RKO (cell line): ENCODE measurements at places on chromosomes 11 and 22.
A peak's percentile ranks its signal among the peaks of the same experiment; 100 is the strongest.

GRCh38 chr11:859394-860131 is 16.9 kb downstream of the TSPAN4 start:
- DNase-seq: no peak

DNA sequence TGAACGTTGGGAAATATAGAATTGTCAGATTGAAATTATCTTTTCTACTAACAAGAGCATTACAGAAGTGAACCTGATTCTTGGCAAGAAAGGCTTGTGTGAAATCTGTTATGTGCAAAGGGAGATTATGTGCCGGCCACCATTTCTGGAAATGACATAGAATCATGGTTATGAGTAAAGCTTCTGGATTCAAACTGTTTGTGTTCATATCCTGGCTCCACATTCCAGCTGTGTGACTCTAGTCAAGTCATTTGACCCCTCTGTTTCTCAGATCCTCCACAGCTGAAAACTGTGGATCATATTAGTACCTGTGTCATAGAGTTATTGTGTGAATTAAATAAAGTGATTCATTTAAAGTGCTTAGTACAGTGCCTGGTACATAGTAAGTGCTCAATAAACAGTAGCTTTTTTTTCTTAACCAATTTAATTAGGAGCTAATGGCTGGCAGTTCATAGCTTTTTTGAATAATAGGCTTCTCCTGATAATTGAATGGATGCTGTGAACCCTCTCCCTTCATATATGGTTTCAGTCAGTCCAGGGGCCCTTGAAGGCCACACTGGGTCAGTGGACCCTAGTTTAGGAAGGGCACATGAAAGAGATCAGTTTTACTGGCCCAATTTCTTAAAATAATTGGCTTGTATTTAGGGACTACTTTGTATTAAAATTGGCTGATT is 34.6 kb downstream of the EHF start:
- peak; percentile 64 for DNase-seq

- DNase-seq: no peak
Measured at GRCh38 chr22:26588729-26589366, 1.1 kb downstream of the TPST2 start.

- DNase-seq: no peak
Measured at GRCh38 chr11:78266451-78266850, 77.7 kb downstream of the USP35 start.

DNA sequence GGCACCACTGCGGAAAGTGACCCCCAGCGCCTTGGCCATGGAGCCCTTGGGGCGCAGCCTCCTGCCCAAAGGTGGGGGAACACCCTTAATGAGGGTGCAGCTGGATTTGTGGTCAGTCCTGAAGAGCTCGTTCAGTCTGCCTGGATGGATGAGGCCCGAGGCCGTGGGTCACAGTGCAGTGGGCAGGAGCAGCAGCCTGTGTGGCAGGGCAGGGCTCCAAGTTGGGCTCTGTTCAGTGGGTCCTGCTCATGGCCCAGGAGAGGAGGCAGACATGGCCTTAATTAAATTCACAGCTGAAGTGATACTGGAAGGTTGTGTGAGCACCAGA is 33.3 kb downstream of the FAM83F start:
- DNase-seq: no peak

GRCh38 chr22:29202212-29203192 is 3.2 kb upstream of the EMID1 start:
- DNase-seq: no peak

- DNase-seq: no peak
Measured at GRCh38 chr11:125235071-125235471, 70.5 kb downstream of the PKNOX2 start.

DNA sequence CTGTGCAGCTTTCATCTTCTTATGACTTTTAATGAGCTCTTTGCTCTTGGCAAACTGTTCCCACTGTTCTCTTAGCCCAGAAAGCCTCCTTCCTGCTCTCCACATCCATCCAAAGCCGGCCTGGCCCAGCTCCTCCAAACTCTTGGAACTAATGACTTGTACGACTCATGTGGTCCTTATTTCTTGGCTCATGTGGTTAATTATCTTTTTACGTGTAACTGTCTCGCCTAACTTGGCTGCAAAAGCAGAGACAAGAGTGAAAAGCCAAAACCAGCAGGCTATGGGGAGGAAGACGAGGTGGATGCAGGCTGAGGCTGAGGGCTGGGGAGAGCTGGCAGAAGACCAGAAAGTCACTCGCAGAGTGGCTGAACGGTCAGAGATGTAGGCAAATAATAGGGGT is 5.5 kb downstream of the CSNK2A3 start:
- DNase-seq: no peak

DNA sequence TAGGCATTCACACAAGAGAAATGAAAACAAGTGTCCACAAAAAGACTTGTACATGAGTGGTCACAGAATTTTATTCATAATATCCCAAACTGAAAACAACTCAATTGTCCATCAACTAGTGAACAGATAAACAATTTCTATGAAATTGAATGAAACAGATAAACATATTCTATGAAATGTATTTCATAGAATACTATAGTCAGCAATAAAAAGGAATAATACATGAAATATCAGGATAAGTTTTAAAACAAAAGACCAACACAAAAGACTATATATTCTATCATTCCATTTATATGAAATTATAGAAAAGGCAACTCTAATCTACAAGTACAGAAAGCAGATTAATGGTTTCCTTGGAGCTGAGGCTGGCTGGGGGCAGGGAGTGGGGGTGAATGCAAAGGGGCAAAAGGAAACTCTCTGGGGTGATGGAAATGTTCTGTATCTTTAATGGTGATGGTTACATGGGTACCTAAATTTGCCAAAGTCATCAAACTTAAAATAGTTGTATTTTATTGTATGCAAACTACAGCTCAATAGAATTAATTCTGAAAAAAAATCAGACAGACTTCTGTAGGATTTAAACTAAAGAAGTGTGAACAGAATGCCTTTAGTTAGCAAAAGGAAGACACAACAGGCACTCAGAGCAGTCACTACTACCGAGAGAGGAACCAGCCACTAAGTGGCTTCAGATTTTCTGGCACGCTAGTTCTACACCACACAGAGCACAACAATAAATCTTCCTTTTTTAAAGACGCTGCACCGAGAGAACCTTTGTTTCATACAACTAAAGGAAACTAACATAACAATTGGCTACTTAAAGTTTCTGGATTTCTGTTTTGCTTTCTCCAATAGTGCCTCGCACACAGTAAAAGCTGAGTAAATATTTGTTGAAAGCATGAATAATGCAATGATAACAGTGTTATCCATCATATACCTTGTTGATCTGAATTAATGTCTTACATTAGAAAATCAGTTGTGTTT is 15.4 kb downstream of the CCDC34 start:
- DNase-seq: no peak

DNA sequence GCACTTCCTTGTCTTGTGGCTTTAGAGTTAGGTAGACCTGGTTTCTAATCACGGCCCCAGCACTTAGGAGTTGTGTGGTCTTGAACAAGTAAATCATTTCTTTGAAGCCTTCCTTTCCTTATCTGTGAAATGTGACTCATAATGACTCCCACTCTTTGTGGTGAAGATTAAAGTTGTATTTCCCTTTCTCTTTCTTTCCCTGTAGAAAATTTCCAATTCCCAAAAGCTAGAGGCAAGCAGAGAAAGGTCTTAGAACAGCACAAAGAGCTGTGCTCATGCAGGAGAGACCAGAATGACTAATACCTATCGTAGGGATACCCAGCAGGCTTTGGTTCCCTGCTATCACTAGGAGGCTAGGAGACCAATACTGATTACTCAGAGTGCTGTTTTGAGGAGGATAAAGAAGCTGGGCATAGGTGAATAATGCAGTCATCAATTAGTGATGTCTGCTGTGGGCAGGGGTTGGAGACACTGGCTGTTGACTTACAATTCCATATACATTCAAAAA is 270.7 kb upstream of the SYN3 start:
- peak; percentile 76 for DNase-seq

GRCh38 chr11:108663154-108663877 is 1.6 kb upstream of the DDX10 start:
- DNase-seq: no peak

DNA sequence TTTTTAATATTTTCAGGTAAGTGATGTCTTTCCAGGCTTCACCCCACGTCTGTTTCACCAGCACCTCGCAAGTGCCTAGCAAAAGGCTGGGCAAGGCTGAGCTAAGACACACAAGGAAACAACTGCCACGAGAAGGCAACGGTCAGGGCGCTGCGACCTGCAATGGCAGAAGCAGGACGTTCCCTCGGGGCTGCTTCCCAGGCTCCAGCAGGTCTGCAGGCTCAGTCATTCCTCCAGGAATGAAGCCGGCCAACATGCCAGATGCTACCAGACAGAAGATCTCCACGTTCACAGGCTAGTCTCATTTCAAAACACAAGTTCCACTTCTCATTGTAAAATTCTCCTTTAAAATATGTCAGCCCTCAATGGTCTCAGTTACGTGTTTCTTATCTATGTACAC is 45.5 kb downstream of the CELSR1 start:
- DNase-seq: no peak

- no peak for DNase-seq
Measured at GRCh38 chr11:11822946-11823345, 18.8 kb upstream of the USP47 start.

GRCh38 chr22:38927033-38927781 is 30.2 kb upstream of the APOBEC3A start:
- DNase-seq: no peak

GRCh38 chr22:25420925-25421904 is 143.3 kb upstream of the GRK3 start:
- DNase-seq: no peak

GRCh38 chr11:14702760-14703159 is 59.2 kb downstream of the PDE3B start:
- DNase-seq: no peak

DNA sequence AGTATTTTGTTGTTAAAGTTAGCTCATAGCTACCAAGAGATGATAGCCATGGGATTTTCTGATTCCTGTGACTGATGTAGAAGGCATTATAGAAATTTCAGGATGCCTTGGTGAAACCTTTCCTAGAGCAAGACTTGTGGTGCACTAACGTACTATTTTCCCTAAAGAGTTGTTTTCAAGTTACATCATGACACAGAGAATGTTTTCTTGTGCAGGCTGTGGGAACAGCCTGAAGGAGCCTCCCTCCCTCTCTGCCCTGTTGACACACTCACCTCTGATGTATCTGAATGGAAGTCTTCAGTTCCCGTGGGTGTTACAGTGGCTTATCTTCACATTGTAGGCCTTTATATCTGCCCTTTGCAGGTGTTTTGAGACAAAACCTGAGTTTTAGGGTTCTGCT is 121.6 kb downstream of the LDLRAD3 start:
- DNase-seq: no peak

DNA sequence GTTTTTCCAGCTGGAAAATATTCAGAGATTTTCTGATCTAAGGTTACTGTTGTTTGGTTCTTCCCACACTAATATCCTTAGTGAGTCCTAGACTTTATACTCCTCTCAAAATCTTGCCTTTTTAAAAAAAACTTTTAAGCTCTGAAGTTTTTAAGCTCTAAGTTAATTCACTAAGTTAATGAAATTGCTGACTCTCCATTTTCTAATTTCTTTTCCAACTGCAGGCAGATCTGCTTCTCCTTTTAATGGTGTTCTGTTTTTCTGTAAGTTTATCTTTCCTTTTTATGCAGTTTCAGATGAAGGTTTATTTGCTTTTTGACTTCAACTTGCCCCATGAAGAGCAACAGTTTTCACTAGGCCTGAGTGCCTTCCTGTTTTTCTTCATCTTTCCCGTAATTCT is 125.8 kb upstream of the ARHGAP42 start:
- DNase-seq: no peak
